ENCODE measurements at places on chromosomes 1 and 21. TPM values are rescaled to one million over a fixed set of nuclear protein-coding genes. Genes with fewer than 3 reads are reported as not detected.
A peak's percentile ranks its signal among the peaks of the same experiment; 100 is the strongest.

FCRL5 gene
- polyA plus RNA-seq, result 0.06 TPM

CA14 gene
- 5.6 TPM for polyA plus RNA-seq

ELAPOR1 gene
- 10.3 TPM for polyA plus RNA-seq

SPATA45 gene
- 1.2 TPM for polyA plus RNA-seq

TRIM58 gene
- polyA plus RNA-seq, result 5.1 TPM

HLX gene
- 43.7 TPM for polyA plus RNA-seq

SLC6A17 gene
- polyA plus RNA-seq, result 0.04 TPM

GNAT2 gene
- polyA plus RNA-seq, result not detected

NFIA gene
- 33.7 TPM for polyA plus RNA-seq

PPIAL4G gene
- polyA plus RNA-seq, result 0.07 TPM

AGMAT gene
- 0.39 TPM for polyA plus RNA-seq

TRMT1L gene
- polyA plus RNA-seq, result 25.0 TPM

RPF1 gene
- 38.2 TPM for polyA plus RNA-seq

OR6N1 gene
- not detected for polyA plus RNA-seq

- DNase-seq, result no peak
Measured at GRCh38 chr1:50707824-50708223, 252.2 kb downstream of the FAF1 start.

DNA sequence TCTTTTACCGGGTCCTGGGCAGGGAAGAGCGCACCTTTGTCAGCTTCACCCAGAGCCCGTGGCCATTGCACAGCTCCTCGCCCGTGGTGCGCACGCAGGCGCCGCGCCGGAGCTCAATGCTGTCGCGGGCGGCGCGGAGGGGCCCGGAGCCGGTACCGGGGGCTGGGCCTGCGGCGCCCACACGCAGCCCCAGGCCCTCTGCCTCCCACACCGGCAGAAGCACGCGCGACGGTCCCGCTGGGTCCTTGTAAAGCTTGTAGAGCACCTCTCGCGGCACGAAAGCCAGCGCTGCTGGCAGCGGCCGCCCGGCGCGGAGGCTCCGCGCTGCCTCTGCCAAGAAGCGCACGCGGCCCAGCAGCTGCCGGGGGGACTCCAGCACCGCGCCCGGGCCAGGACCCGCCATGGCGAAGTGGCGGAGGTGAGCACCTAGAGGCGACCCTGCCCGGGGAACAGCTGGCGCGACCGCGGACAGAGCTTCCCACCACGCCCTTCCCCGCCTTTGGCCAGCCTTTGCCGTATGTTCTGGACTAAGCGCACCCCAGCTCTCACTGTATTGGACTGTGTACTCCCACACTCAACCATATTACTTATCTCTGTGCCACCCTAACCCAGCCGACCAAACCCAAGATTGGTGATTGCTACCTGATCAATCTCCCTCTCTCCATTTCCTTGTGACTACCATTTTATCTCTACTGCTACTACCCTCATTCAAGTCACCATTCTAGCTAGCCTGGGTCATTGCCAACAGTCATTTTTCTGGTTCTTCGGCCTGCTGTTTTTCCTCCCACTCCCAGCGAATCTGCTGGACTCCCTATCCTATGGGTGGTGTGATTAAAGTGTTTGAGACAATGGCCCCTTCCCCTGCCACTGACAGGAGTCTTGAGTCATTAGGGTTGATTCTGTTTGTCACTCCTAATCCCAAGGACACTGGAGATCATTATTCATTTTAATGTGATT, at the start of gene HECTD3:
Gene HECTD3, minus strand, starts transcription at position 470 of the 957 bp plus-strand sequence. Its CDS starts 67 bp downstream, at position 403.
- peak; percentile 71 for DNase-seq

- DNase-seq, result no peak
Measured at GRCh38 chr1:201859424-201859823, 29.3 kb upstream of the SHISA4 start.

GRCh38 chr21:45819478-45820170, 161.9 kb upstream of the COL6A1 start:
- no peak for DNase-seq

DNA sequence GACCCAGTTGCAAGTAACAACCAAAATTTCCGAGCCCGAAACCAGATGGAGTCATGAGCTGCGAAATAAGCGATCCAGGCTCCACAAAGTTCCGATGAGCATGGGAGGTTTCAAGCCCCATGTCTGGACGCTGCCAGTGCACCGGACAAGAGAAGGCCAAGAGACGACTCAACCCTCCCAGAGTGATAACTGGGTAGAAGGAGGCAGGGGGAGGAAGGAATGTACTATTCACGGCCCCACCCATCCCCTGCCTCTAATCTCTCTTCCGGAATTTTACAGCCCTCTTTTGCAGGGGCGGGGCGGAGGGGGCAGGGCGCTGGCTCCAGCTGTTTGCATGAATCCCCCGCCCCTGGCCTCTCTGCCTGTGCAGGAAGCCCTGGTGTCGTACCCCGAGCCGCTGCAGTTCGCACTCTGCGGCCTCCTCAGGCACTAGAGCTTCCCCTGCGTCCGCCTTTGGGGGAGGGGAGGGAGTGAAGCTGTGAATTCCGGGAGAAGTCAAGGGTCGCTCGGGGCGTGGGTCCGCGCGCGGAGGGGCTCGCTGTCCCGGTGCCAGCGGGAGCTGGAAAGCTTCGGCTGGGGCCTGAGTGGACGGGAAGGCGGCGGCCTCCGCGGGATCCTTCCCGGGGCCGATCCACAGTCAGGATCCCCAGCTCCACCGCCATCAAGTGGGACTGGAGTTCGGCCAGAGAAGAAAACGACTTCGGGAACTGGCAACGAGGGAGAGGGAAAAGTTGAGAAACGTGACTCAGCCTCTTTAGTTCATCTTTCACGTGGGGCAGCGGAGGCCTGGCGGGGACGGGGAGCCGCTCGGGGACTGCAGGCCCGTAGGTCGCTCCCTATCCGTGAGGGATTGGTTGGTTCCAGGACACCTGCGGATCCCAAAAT, 6.3 kb upstream of the PTP4A2 start:
- DNase-seq, result peak; percentile 84

DNA sequence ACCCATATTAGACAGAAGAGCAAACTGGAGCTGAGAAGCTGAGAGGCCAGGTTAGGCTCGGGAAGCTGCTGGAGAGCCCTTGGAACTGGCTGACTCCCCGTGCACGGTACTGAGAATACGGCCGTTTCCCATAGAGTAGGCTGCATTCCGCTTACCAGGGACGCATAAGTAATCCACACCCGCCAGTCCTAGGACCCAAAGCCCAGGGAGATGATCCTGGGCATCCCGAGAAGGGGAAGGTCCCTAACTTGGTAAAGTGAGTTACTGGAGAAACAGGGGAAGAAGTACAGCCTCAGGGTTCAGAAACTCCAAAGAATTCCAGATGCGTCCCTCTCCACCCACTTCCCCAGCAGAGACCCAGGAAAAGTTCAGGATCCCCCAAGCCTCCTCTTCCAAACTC, 1.3 kb downstream of the LRRC38 start:
- no peak for DNase-seq

DNA sequence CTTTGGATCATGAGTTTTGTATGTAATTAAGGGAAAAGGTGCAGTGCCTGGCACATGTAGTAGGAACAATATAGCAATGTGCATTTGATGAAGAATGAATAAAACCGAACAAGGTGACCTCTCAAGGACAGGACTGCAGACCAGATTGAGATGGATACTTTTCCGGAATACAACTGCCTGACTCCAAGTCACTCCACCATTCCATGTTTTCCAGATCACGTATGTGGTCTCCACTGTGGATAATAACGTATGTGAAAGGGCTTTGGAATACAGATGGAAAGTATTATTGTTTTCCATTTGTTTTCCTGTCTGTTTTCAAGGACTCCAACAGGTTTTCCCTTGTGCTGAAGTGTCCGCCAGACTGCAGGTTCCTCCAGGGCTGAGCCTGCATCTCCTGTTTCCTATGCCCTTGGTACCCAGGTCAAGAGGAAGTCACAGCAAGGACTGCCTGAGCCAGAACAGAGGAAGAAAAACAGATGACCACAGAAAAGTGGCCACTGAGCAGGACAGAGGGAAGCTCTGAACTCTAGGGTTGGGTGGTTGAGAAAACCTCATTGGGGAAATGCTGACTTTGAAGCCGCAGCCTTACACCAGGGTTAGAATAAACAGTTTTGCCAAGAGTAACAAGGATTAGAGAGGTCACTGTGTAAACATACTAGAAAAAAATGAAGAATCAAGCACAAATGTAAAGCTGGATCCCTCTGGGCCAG, 4.0 kb downstream of the CFAP45 start:
- DNase-seq, result no peak

- DNase-seq, result no peak
Measured at GRCh38 chr1:71509051-71509595, 428.3 kb upstream of the ZRANB2 start.

GRCh38 chr1:114290776-114291175, 137.1 kb upstream of the SYT6 start:
- no peak for DNase-seq

GRCh38 chr1:57058652-57059501, 93.1 kb upstream of the C8B start:
- DNase-seq, result no peak

- DNase-seq, result no peak
Measured at GRCh38 chr21:45542667-45543370, 579 bp upstream of the SLC19A1 start.

DNA sequence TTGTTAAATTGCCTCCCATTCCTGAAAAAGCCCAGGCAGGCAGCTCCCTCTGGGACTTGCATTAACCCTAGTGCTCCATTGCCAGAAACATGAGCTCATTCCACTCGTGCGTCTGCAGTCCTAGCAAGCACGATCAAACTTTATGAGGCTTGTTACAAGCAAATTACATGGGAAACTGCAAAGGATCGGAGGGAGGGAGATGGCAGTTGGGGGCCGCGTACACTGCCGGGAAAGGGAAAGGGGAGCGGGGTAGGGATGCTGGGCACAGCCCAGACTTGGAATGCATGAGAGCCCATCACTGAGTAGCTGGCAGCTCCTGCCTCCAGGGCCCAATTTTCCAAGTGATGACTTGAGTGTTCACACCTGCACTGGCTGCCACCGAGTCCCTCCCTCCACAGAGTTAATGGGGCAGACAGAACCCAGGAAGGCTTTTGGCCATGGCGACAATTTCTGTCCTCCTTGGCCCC, 169.9 kb downstream of the BRINP2 start:
- no peak for DNase-seq

- DNase-seq, result no peak
Measured at GRCh38 chr1:30034105-30034626, 689.2 kb downstream of the MATN1 start.

- no peak for DNase-seq
Measured at GRCh38 chr1:24126018-24126671, 14.2 kb upstream of the MYOM3 start.

DNA sequence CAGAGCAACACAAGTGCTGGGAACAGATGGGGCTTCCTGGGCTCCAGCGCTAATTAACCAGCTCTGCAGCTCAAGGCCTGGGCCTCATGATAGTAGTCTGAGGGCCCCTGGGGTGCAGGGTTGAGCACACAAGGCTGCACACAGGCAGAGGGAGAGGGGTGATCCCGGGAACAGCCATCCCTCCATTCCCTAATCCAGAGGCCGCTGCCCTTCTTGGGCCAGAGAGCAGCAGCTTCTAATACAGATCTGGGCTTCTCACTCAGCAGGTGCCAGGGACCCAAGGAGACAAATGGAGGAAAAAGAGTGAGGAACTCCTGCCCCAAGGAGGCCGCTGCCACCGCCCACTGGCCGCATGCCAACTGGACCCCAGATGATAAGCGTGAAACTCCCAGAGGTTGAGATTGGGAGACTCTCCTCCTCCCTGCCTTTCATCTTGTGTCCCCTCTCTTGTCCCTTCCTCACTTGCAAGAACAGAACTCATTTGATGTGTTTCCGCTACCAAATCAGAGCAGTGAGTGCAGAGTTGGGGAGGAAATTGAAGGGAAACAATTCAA, 58.0 kb upstream of the IFNAR2 start:
- DNase-seq, result no peak

- no peak for DNase-seq
Measured at GRCh38 chr1:69103705-69104385, 463.9 kb upstream of the LRRC7 start.

DNA sequence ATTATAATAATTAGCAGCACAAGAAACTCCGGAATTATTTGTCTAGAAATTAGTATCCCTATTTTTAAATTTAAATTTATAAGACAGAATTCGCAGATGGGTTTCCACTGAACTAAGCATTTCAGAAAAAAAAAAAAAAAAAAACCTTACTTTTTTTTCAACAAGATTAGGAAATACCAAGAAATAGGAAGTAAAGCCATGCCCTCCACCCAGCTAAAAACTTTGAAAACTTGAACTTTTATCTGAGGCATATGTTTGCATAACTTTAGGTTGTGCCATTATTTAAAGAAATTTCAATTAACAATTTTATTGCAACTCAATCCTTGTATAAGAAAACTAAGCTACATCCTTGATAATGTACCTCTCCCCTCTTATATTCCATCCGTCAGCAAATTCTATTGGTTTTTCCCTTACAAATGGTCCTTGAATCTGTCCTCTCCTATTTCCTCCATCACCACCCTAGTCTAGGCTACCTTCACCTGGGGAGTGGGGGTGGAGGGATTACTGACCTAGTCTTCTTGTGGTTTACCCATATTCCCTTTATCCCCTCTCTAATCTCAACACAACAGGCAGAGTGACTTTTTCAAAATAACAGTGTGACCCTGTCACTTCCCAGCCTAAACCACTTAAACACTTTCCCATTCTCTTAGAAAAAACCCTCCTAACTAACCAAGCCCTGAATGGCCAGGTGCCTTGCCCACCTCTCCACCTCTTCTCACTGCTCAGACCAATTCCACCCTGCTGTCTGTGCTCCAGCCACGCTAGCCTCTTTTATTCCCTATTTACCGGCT, 1.4 kb upstream of the EVI5 start:
- DNase-seq, result no peak

- DNase-seq, result no peak
Measured at GRCh38 chr1:214941061-214941460, 141.5 kb upstream of the KCNK2 start.

DNA sequence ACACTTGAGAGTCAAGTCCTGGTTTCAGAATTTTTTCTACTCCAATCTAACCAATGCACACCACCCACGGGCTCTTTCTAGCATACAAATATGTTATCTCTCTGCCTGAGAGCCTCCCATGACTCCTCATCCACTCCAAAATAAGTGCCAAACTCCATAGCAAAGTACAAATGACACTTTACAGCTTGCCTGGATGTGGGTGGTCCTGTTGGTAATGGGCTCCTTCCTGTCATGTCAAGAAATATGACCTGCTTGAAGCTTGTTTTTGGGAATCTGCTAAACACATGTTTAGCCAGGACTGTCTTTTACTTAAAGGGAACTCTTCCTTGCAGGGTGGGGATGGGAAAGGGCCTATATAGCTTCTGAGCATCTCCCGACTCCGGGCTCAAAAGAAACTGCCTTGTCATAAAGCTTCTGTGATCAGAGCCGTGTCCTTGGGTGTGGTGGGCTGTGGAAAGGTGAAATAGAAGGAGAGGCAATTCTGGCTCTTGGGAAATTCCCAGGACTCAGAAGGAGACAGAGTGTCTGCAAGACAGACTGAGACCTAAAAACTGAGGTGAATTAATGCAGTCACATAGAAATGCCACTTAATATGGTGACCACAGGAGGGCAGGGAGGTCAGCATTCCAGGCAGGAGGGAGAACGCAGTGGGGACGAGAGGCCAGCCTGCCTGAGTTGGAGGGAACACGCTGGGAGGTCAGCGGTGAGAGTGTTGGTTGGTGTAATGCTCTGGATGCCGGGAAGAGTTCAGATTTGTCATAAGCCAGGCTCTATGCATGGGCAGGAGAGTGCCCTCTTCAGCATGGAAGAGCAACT, 6.1 kb upstream of the IGFN1 start:
- peak; percentile 83 for DNase-seq

- no peak for DNase-seq
Measured at GRCh38 chr1:168093616-168094015, 43.1 kb downstream of the GPR161 start.

Data from right lung (tissue), 10 donors.